ENCODE measurements at places on chromosomes 12 and 14.

DNA sequence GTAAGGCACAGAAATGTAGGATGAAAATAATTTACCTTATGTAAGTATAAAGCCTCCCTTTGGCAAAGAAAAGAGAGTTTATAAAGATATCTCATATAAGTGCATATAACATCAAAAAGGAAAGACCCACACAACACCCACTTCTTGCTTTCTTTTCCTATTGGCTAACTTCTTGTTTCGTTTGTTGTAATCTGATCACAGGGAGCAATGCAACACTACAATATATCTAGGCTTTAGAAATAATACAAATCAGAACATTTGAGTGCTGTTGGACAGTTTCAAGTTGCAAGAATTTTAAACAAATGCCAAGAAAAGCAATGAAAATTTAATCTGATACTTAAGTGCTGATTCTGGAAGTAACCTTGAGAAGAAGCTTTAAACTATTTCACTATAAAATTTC is 1.3 kb downstream of the FGD6 start:
- H3K4me3 ChIP-seq, result peak overlapping the region; percentile 7
- H3K27ac ChIP-seq, result no peak overlapping the region
- peaks cover 26% of the 10 kb centered on the region for H3K4me1 ChIP-seq
- H3K27me3 ChIP-seq, result peaks cover 6% of the 10 kb centered on the region
- H3K36me3 ChIP-seq, result peaks cover 4% of the 10 kb centered on the region
- DNase-seq, result no peak

DNA sequence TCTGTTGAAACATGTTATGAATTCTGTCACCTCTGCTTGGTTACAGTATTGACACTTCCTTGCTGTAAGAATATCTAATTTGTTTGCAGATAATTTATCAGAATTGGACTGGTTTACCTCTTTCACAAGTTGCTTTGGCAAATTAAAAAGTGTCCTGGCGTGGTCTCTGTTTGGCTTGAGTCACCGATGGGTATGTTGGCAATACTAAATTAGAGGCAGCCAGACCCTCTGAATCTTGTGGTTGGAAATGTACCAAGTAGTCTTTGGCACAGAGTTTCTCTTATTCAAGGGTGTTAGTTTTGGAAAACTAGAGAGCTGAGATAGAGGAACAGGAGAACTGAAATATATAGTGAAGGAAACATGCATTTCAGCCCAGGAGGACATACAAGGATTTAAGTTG is 521.1 kb upstream of the MGAT4C start:
- H3K27me3 ChIP-seq, result no peaks in the 10 kb centered on the region
- H3K27ac ChIP-seq, result no peak overlapping the region
- no peak overlapping the region for H3K4me3 ChIP-seq
- DNase-seq, result no peak
- no peaks in the 10 kb centered on the region for H3K36me3 ChIP-seq

GRCh38 chr14:58167057-58167456 is 15.0 kb upstream of the ARMH4 start:
- peaks cover 8% of the 10 kb centered on the region for H3K27me3 ChIP-seq
- no peak for DNase-seq
- no peak overlapping the region for H3K27ac ChIP-seq
- H3K36me3 ChIP-seq, result no peaks in the 10 kb centered on the region
- H3K4me1 ChIP-seq, result peaks cover 8% of the 10 kb centered on the region

DNA sequence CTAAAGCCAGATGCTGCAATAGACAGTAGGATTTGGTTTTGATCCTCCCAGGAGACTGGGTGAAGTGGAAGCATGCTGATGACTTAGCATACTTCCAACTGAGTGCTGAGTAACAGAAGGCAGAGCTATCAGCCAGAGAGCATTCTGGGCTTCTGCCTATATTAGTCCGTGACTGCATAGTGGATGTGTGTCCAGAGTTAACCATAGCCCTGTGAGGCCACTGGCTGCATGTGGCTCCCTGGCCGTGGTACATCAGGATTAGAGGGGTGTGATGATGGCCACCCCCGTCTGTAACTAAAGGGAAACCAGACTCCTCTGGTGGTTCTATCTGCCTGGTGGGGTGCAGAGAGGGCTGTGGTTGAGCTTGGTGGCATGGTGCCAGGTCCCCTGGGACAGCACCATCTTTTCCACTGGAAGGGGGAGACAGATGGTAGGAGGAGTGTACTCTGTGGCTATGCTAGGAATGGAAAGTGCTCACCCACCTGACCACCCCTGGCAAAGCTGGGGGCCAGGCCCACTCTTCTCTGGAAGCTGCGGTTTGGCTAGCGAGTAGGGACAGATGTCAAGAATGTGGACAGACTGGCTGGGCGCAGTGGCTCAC is 27.4 kb downstream of the ABCD4 start:
- H3K27ac ChIP-seq, result no peak overlapping the region
- DNase-seq, result no peak

- H3K27me3 ChIP-seq, result no peaks in the 10 kb centered on the region
- H3K4me3 ChIP-seq, result no peak overlapping the region
- H3K27ac ChIP-seq, result no peak overlapping the region
- no peaks in the 10 kb centered on the region for H3K36me3 ChIP-seq
- no peak for DNase-seq
These were observed 342.5 kb downstream of the SLC16A7 start for GRCh38 chr12:59938190-59938962.

DNA sequence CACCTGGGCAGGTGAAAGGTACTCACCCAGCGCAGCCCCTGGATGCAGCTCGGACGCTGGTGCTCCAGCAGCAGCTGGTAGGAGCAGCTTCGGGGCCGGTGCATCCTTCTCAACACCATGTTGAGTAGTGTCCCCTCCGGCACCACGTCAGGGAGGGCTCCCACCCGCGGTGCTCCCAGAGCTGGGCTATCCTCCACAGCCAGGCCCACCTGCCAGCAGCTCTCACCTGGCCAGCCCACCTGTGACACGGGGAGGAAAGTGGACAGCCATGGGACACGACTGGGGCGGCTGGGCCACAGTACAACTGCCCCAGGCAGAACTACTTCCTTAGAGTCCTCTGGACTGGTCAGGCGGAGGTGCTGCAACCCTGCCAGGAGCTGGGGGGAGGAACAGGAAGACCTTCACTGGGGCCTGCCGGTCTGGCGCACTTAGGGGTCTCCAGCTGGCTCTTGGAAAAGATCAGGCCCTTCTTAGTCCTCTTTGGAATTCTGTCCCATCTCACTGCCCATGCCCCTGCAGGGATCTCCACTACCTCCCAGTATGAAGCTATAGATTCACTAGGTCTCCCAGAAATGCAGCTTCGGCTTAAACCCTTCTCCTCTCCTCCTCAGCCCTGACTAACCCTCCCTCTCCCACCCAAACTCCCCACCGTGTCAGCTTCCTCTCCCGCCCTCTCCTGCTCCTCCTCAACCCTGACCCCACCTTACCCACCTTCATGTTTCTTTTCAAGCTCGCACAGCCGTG is 668 bp downstream of the RAPGEF3 start:
- peaks cover 2% of the 10 kb centered on the region for H3K27me3 ChIP-seq
- no peak overlapping the region for H3K27ac ChIP-seq
- DNase-seq, result no peak
- peak overlapping the region; percentile 70 for H3K4me3 ChIP-seq
- peaks cover 45% of the 10 kb centered on the region for H3K4me1 ChIP-seq

GRCh38 chr12:41924111-41924510 is 220.6 kb downstream of the GXYLT1 start:
- H3K27me3 ChIP-seq, result peaks cover 22% of the 10 kb centered on the region
- no peaks in the 10 kb centered on the region for H3K4me1 ChIP-seq
- no peak overlapping the region for H3K4me3 ChIP-seq
- no peaks in the 10 kb centered on the region for H3K36me3 ChIP-seq
- no peak for DNase-seq
- H3K27ac ChIP-seq, result no peak overlapping the region

- H3K27ac ChIP-seq, result no peak overlapping the region
- H3K27me3 ChIP-seq, result peaks cover 19% of the 10 kb centered on the region
- DNase-seq, result no peak
- no peak overlapping the region for H3K4me3 ChIP-seq
These were observed 6.6 kb upstream of the SNRPF start for GRCh38 chr12:95852133-95852532.

GRCh38 chr14:50855558-50855957 is 16.3 kb upstream of the ABHD12B start:
- peaks cover 6% of the 10 kb centered on the region for H3K4me1 ChIP-seq
- peaks cover 3% of the 10 kb centered on the region for H3K27me3 ChIP-seq
- H3K27ac ChIP-seq, result no peak overlapping the region

DNA sequence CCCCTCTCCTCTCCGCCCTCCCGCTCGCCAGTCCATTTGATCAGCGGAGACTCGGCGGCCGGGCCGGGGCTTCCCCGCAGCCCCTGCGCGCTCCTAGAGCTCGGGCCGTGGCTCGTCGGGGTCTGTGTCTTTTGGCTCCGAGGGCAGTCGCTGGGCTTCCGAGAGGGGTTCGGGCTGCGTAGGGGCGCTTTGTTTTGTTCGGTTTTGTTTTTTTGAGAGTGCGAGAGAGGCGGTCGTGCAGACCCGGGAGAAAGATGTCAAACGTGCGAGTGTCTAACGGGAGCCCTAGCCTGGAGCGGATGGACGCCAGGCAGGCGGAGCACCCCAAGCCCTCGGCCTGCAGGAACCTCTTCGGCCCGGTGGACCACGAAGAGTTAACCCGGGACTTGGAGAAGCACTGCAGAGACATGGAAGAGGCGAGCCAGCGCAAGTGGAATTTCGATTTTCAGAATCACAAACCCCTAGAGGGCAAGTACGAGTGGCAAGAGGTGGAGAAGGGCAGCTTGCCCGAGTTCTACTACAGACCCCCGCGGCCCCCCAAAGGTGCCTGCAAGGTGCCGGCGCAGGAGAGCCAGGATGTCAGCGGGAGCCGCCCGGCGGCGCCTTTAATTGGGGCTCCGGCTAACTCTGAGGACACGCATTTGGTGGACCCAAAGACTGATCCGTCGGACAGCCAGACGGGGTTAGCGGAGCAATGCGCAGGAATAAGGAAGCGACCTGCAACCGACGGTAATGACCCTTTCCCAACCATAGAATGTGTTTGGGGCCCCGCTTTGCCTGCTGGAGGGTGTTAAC is 615 bp downstream of the CDKN1B start:
- no peaks in the 10 kb centered on the region for H3K27me3 ChIP-seq
- peak overlapping the region; percentile 100 for H3K27ac ChIP-seq
- DNase-seq, result peak; percentile 56
- peaks cover 57% of the 10 kb centered on the region for H3K36me3 ChIP-seq
- peak overlapping the region; percentile 96 for H3K4me3 ChIP-seq
- peaks cover 36% of the 10 kb centered on the region for H3K4me1 ChIP-seq

DNA sequence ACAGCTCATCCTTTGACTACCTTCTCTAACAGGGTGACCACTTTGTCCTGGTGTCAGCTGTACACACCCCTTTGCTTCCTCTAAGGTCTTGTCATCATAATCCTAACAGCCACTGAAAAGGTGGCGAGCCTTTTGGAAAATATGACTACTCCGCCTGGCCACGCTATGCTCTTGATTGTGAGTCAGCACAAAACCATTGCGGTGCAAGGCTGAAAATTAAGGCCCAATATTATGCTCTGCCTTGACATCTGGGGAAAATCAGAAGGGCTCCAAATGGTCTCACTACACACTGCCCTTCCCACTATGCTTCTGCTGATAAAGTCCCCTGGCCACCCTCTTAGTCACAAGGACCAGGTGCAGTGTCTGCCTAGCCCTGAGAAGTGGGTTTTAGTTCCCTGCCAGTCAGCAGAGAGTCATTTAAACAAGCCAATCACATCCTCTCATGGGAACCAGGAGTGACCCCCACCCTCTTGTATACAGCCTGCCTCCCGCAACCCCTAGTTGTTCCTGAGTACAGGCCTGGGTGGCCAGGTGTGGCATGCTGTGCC is 34.3 kb downstream of the FGD6 start:
- no peak overlapping the region for H3K27ac ChIP-seq
- H3K36me3 ChIP-seq, result no peaks in the 10 kb centered on the region
- no peaks in the 10 kb centered on the region for H3K4me1 ChIP-seq
- no peak overlapping the region for H3K4me3 ChIP-seq
- peaks cover 2% of the 10 kb centered on the region for H3K27me3 ChIP-seq

DNA sequence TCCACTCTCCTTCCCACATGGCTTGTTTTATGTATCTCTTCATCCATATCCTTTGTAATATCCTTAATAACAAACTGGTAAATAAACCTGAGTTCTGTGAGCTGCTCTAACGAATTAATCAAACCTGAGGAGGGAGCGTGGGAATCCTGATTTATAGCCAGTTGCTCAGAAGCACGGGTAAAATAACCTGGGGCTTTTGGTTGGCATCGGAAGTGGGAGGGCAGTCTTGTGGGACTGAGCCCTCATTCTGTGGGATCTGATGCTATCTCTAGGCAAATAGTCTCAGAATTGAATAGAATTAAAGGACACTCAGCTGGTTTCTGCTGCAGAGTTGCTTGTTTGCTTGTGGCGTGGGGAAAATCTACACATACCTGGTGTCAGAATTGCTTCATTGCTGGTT is 17.5 kb upstream of the LDHB start:
- H3K4me3 ChIP-seq, result no peak overlapping the region
- DNase-seq, result no peak
- no peak overlapping the region for H3K27ac ChIP-seq
- peaks cover 25% of the 10 kb centered on the region for H3K4me1 ChIP-seq
- H3K36me3 ChIP-seq, result no peaks in the 10 kb centered on the region

DNA sequence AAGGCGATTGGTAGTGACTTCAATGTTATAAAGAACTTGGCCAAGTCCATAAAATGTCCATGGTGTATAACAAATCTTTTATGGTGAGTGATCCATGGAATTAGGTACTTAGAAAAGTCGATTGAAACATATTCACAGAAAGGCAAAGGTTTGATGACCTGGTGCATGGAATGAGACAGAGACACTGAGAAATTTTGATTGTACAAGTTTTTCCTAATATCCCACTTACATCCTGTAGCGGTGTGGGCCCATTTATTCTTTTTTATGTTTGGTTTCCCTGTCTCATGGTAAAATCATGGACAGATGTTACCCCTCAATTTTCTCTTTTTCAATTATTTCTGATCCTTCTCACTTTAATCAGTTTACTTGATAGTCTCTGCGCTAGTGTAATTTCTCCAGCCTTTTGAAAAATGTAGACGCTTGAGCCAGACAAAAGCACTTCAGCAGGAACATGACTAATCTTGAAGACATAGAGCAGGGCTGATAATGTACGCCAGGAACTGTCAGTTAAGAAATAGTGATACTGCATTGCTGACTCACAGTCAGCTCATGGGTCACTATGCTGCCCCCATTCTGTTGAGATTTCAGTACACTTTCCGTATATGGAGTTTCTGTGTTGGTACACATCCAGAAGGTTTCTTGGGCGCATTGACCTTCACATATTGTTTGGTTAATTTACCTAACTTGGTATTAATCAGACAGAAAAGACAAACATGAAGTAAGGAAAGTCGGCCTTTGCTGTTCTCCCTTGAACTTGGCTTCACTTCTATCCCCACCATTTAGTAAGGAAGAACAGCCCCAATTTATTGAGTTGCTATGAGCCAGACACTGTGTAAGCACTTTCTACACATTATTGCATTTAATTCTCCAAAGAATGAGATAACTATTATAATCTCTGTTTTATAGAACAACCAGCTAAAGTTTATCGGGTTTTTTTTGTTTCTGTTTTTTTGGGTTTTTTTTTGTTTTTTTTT is 841.7 kb downstream of the DIO2 start:
- no peaks in the 10 kb centered on the region for H3K27me3 ChIP-seq
- no peak for DNase-seq
- no peaks in the 10 kb centered on the region for H3K4me1 ChIP-seq
- H3K27ac ChIP-seq, result no peak overlapping the region

Data from activated CD8-positive, alpha-beta memory T cell treated with anti-CD3 and anti-CD28 coated beads, Interleukin-2, amount 10 ng/mL, durations not matched to agents 7 days and 5 days (primary cell).